ENCODE measurements at places on chromosomes 7 and 10.

GRCh38 chr7:159064816-159065510 lies 79.7 kb downstream of the VIPR2 start:
- DNase-seq, result no peak

DNA sequence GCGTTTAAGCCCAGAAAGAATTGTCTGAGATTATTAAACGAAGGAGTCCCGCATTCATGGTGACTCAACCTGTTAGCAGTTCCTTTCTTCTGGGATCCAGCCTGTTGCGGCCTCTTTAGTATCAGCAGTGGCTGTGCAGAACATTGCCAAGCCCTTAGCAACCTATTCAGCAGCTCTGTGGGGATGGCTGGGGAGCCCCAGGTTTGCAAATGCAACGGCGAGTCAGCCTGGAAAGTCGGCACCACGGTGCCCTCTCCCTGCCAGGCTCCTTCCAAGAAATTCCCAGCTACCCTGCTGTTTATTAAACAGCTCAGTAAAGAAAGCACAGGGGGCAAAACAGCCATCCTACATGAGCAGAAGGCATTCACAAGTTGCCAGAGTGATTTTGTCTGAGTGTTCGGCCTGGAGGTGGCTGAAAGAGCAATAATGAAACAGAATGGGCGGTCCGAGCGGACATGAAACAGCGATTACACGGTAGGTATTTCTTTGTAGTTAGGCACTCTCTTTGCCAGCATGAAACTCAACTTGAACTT lies 198.3 kb downstream of the BAMBI start:
- DNase-seq, result no peak

DNA sequence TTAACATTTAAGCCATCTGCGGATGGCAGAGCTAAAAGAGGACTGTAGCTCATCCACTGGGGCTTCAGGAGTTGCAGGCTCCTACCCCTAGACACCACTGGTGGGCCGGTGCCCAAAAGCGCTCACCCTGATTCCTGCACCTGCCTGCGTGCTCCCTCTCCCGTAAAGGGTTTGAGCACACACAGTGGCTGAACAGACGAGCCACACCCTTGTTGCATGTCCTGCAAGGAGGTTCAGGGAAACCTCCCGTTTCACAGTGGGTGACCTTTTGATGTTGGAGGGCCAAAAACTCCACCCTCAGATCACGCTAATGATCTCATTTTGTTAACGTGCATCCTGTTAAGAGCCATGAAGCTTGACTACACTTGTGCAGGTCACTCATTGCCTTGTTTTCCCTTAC lies 37.9 kb downstream of the SYPL1 start:
- DNase-seq, result no peak

DNA sequence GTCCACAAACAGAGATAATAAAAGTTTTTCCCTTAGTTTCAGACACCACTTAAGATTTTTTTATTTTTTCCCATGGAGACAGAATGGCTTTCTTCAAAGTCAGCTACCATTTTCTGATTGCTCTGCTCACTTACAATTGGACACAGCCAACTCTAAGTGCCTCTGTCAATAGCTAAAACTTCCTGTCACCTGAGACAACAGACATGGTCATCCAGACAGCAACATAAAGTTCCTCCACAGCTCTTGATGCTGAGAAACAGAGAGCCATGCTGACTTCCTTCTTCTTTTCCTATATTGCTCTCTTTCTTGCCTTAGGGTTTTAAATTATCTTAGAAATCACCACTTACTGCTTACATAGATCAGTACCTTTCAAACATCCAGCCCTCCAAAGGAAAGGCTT lies 12.0 kb downstream of the ZNF800 start:
- DNase-seq, result no peak

GRCh38 chr10:11533328-11533781 lies 78.1 kb downstream of the USP6NL start:
- DNase-seq, result no peak

DNA sequence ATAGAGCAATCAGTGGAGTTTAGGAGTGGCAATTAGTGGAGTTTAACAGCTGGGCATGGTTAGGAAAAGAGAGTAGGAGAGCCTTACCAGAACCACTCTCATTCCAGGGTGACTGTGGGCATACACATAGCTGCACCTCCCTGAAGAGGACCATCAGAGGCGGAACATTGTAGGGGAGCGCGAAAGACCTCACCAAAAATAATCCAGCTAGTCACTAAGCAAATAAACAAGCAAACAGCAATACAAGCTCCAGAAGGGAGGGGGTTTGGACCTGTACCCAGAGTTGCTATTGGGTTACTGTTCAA lies 4.1 kb upstream of the NACAD start:
- DNase-seq, result no peak

- DNase-seq, result no peak
These were observed 154.4 kb downstream of the VTI1A start for GRCh38 chr10:112601214-112602090.

GRCh38 chr10:34254596-34254995 lies 560.5 kb downstream of the PARD3 start:
- DNase-seq, result no peak

DNA sequence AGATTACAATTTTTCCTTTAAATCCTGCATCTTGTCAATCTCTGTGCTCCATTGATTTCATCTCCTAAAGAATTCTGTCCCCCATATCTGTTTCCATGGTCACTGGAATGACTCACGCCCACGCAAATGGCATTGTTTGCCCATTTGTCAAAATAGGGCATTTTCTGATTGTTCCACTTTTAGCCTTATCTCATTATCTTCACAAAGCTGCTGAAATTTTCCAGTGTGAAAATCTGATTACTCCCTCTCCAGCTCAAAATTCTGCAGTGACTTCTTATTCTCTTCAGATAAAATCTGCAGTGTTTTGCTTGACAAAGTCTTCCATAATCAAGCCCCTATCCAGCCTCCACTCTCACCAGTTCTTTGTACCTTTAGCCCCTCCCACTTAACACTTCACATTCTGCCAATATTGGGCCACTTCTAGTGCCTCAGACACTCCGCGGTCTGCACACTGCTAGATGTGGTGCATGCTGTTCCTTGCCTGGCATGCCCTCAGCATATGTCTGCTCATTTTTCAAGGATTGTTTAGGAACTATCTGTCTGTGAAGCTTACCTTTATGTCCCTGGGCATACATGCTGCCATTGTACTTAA lies 33.9 kb upstream of the CTTNBP2 start:
- DNase-seq, result no peak

- DNase-seq, result no peak
These were observed 375 bp upstream of the GATAD1 start for GRCh38 chr7:92446869-92447344.

DNA sequence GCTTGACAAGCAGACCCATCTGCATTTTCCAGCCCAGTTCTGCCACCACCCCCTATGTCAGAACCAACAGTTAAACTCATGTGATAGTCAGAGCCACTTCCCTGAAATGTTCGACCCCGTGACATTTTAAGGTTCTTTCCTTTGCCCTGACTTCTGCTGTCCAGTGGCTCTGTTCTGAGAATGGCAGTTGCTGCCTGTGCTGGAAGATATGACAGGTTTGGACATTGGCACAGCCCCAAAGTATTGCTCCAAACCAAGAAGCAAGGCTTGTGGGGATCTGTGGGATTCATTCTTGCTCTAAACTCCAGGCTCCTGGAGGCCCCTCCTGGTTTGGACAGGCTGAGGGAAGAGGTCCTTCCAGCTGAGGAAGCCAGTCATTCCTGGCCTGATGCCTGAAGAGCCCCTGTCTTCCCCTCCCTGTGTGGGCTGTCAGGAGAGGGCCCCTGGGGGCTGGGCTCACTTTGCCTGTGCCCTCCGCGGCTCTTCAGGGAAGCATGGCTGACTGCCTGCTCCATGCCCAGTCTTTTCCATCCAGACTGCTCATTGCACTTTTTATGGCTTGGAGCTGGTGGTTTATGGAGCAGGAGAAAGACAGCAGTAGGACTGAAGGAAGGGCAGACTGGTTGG lies 138.0 kb downstream of the CDH23 start:
- DNase-seq, result no peak

DNA sequence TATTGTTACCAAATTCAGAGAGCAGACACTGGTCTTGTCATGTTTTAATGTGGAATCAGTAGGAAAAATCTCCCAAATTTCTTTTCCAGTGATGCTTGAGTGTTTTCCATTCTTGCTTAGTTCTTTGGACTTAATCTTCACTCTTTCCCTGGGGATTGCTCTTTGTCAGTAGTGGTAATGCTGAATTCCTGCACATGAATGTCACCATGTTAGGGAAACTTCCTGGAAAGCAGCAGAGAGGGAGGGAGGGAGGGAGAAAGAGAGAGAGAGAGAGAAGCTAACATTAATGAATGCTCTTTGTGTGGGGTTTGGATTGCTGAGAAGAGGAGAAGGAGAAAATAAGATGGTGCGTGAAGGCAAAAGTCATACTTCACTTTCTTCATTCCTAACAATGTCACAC lies 295.3 kb upstream of the COBL start:
- DNase-seq, result no peak

DNA sequence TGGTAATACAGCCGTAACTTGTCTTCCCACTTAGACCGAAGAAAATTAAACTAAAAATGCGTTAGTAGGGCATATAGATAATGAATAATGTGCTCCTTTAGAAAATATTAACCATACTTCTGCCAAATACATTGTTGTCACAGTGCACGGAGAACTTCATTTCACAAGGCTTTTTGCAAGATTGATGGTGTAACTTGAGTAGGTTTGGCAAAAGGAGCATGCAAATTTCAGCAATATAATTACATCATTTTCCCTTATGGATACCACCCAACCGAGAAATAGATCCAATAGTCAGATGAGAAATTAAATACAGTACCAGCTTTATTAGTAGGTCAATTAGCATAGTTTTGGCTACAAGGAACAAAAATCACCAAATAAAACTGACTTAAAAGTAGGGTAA lies 792.6 kb upstream of the C7orf33 start:
- no peak for DNase-seq

GRCh38 chr7:36210291-36210922 lies 57.4 kb downstream of the EEPD1 start:
- DNase-seq, result no peak

- DNase-seq, result no peak
These were observed 513.6 kb downstream of the SORCS3 start for GRCh38 chr10:105154736-105155135.

GRCh38 chr10:98353170-98353569 lies 61.8 kb downstream of the PYROXD2 start:
- DNase-seq, result no peak

DNA sequence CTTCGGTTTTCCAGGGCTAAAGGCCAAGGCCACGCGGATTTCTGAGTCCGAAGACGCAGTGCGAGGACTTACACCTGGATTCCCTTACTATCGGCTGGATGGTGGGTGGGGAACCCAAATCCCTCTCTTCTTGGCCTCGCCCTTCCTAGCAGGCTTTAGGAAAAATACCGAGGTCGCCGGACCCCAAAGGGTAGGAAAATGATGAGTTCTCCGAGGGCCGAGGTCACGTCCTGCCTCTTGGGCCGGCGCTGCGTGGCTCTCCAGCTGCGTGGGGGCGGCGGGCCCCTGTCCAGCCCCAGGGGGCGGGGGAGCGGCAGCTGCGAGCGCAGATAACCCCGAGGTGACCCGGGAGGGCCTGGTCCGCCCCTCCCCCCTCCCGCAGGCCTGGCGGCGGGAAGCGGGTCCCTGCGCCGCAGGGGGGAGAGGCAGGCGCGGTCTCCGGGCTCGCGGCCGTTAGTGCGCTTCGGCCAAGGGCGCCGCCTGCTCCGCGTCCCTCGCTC lies 805 bp upstream of the HMX3 start:
- DNase-seq, result no peak

- DNase-seq, result no peak
These were observed 137.1 kb downstream of the KAT6B start for GRCh38 chr10:74963549-74963948.

DNA sequence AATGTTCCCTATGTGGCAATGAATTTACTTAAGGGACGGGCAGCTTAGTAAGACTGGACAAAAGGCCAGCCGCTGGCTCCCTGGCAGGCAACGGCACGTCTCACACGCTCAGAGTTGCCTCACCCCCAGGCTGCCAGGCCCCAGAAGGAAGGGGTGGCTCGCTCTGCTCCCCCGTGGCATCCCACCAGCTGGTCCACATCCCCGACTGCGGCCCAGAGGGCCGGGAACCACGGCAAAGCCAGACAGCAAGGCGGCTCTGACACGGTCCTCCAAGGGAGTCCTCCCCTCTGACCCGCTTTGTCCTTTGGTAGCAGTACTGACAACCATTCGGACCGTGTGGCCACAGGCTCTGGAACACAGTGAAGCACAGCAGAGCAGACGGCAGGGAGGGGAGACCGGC lies 34.1 kb downstream of the NUDT1 start:
- no peak for DNase-seq

DNA sequence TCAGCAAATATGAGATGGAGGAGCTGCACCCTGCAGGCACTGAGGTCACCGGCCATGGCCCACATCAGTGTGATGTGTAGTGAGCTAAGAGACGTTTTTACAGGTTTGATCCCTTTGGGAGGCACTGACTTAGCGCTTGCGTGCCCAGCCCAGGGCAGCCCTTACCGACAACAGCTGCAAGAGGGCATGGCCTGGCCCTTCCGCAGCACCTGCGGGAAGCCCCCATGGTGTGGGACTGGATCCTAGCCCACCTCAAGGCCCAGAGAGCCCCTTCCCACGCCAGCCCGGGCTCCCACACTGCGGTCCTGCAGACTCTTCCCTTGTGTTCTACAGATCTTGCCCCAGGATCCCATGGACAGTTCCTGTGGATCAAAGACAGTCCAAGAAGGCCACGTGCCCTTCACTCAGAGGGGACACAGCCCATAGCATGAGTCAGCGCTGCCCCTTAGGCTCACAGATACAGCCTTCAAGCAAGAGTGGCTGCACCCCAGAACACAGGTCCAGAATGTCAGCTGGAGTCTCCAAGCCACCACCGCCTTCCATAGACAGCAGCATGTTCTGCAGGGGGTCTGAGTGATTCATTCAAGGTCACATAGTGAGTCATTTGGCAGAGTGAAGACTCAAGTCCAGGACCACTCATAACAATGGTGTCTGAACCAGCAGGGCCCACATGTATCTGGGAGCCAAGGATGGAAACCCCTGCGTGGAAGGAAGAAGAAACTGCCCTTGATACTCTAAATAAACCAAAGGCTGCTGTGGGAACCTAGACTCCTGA lies 25.4 kb downstream of the TLL2 start:
- no peak for DNase-seq

- DNase-seq, result no peak
These were observed 457.0 kb downstream of the INHBA start for GRCh38 chr7:41245916-41246315.

GRCh38 chr7:69677054-69677852 lies 79.0 kb downstream of the AUTS2 start:
- no peak for DNase-seq

DNA sequence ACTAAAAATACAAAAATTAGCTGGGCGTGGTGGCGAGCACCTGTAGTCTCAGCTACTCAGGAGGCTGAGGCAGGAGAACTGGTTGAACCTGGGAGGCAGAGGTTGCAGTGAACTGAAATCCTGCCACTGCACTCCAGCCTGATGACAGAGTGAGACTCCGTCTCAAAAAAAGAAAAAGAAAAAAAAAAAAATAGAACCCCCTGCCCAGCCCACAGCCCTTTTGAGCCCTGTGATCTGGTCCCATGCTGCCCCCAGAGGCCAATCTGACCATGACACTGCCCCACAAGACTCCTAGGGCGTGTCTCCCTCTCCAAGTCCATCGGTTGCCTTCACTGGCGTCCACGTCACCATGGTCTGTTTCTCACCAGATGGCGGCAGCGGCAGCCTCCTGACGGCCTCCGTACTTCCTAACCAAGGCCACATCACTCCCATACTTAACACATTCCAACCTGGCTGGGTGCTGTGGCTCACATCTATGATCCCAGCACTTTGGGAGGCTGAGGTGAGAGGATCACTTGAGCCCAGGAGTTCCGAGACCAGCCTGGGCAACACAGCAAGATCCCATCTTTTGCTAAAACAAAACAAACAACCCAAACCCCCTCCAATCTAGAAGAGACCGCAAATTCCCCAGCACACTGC lies 18.0 kb downstream of the STX1A start:
- DNase-seq, result no peak

GRCh38 chr10:132624847-132625471 lies 87.4 kb downstream of the INPP5A start:
- no peak for DNase-seq
